ENCODE measurements at places on chromosomes 5 and 9.

GRCh38 chr5:139376364-139376763 lies 6.7 kb downstream of the SLC23A1 start:
- no peak for DNase-seq

DNA sequence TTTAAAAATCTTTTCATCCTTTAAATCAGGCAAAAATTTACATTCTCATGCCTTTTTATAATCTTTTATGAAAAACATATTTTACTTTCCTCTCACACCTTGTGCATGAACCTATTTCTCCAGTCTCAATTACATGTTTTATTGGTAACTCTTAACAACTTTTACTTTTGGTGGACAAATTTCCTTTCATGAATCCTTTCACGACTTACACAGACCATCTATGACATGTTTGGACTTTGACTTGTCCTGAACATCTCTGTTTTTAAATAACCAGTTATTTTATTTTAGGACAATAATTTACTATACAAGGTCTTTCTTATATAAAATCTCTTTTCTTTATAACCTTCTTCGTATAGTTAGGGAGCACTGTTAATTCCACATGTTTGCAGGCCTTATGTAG lies 26.5 kb upstream of the MTMR12 start:
- no peak for DNase-seq

GRCh38 chr9:18549772-18550171 lies 75.8 kb downstream of the ADAMTSL1 start:
- no peak for DNase-seq

GRCh38 chr5:143343042-143343441 lies 60.4 kb downstream of the NR3C1 start:
- no peak for DNase-seq

GRCh38 chr9:114065304-114065703 lies 12.8 kb downstream of the AMBP start:
- DNase-seq: no peak

All from caudate nucleus (tissue), 63 donors.